ENCODE measurements at places on chromosomes 6 and 20. TPM values are rescaled to one million over a fixed set of nuclear protein-coding genes. Genes with fewer than 3 reads are reported as not detected.

DNA sequence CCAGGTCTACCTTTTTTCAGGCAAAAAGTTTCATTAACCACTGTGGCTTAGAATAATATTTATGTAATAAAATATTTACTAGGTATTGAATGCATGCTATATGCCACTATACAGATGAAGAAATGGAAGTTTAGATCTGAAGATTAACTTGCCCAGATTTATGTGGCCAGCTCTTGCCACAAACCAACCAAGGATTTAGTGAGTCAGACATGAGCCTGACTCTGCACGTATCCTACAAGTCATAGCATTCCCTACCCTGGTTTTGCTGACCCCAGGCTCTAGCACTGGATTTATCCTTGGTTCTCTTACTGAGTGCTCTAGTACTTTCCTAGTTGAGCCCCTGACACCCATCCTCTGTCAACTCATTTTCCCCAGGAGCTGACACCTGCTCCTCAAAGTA lies 75.4 kb downstream of the ANKEF1 start:
- H3K27ac ChIP-seq: no peak overlapping the region
- DNase-seq: no peak
- no peaks in the 10 kb centered on the region for H3K36me3 ChIP-seq

GRCh38 chr20:10225439-10226060 lies 6.9 kb downstream of the SNAP25 start:
- no peaks in the 10 kb centered on the region for H3K36me3 ChIP-seq
- peaks cover 4% of the 10 kb centered on the region for H3K27me3 ChIP-seq
- no peak overlapping the region for H3K4me3 ChIP-seq
- no peaks in the 10 kb centered on the region for H3K4me1 ChIP-seq
- no peak for DNase-seq

- H3K27ac ChIP-seq: no peak overlapping the region
- H3K4me1 ChIP-seq: peaks cover 10% of the 10 kb centered on the region
- DNase-seq: no peak
- H3K36me3 ChIP-seq: no peaks in the 10 kb centered on the region
- H3K27me3 ChIP-seq: no peaks in the 10 kb centered on the region
Observed at GRCh38 chr6:156924246-156924645, 147.1 kb downstream of the ARID1B start.

DNA sequence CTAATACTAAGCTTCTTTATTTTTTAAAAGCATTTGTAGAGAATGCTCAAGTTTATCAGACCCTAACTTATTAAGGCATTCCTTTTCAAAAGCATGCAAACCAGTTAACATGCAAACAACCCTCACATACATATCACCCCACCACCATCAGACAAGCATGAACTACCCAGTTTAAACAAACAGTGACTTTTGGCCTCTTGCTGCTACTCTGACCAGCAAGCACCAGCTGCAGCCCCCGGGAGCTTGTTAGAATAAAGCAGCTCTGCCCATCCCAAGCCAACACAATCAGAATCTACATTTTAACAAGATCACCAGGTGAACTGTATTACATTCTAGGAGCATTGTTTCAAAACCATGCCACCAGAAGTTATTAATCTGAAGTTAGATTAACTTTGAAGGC lies 5.9 kb upstream of the NUP153 start:
- no peaks in the 10 kb centered on the region for H3K36me3 ChIP-seq
- no peaks in the 10 kb centered on the region for H3K27me3 ChIP-seq
- no peaks in the 10 kb centered on the region for H3K4me1 ChIP-seq
- no peak overlapping the region for H3K4me3 ChIP-seq
- DNase-seq: no peak

DNA sequence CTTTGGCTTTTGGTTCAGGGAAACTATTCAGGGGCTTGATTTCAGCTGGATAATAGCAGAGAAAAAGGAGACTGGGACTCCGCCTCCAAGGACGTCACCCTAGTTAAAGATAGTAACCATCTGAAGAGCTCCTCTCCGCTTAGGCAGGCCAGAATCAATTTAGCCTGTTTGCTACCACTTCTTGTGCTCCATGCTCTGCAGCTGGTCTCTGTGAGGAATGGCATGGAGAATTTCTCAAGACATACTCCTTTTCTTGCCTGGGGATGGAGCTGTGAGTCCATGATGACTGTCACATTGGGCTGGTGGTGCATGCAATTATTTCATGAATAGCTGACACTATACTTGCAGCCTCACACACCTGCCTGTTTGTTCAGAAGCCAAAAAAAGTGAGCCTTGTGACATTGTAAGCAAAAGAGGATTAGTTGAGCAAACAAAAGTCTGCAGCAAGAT lies 61.4 kb downstream of the TXLNB start:
- no peaks in the 10 kb centered on the region for H3K27me3 ChIP-seq
- no peak for DNase-seq
- no peak overlapping the region for H3K27ac ChIP-seq

DNA sequence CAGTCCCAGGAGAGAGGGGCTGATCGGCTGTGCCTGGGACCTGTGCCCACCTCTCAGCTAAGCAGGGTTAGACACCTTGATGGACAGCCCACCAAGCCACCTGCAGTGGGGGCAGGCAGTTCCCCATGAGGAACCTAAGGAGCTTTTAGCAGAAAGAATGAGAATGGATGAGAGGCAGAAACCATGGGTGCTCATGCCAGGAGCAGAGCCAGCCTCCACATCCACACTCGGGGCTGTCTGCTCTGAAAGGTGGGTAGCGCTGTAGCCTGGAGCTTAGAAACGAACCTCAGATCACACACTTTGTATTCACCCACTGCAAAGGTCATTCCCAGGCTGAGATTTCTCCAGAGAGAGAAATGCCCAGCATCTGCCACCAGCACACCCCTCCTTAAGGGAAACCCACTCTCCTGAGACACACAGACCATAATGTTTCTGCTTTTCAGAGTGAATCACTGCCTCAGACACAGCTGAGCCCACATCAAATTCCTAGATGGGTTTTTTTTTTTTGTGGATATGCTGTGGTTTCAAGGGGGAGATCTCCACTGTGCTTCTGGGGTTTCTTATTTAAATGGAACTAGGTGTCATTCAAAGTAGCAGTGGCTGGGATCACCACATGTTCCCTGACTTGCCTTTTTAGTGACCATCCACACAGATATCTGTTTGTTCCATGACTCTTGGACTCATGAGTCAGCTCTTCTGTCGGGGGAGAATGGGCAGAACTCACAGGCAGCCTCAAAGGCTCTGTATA lies 218.9 kb downstream of the EYA2 start:
- no peaks in the 10 kb centered on the region for H3K27me3 ChIP-seq
- no peaks in the 10 kb centered on the region for H3K4me1 ChIP-seq
- H3K27ac ChIP-seq: no peak overlapping the region
- DNase-seq: no peak
- no peak overlapping the region for H3K4me3 ChIP-seq

GRCh38 chr6:145036848-145037567 lies 698.3 kb downstream of the EPM2A start:
- peak; percentile 38 for DNase-seq
- no peaks in the 10 kb centered on the region for H3K4me1 ChIP-seq
- no peak overlapping the region for H3K27ac ChIP-seq
- H3K36me3 ChIP-seq: no peaks in the 10 kb centered on the region
- no peaks in the 10 kb centered on the region for H3K27me3 ChIP-seq

DNA sequence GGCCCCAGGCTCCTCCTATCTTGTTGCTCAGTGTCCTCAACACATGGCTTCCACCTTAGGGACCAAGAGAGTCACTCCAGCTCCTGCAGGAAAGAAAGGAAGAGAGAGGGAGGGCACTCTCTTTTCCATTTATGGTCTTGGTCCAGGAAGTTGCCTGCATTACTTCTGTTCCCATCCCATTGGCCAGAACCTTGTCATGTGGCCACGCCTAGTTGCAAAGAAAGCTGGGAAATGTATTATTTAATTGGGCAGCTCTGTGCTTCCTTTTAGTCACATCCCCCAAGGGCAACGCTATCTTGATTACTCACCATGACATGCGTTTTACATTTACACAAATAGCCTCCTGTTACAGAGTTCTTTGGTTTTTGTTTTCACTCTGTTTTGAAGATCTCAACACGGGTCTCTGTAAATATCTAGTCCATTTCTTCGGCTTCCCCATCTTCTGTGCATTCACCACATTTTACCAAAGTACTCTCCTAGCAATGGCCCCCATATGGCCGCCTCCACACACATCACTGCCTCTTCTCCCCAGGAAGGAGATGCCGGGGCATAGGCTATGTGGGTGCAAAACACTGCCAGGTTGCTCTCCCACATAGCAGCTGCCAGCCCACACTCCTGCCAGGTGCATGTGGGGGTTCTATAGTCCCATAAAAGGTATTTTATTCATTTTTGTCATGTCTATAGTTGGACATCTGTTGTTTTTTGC lies 35.7 kb upstream of the ZMYND8 start:
- no peak overlapping the region for H3K27ac ChIP-seq
- H3K27me3 ChIP-seq: no peaks in the 10 kb centered on the region
- no peak overlapping the region for H3K4me3 ChIP-seq
- no peaks in the 10 kb centered on the region for H3K36me3 ChIP-seq
- DNase-seq: peak; percentile 76

- H3K36me3 ChIP-seq: no peaks in the 10 kb centered on the region
- no peak for DNase-seq
- no peaks in the 10 kb centered on the region for H3K4me1 ChIP-seq
- no peak overlapping the region for H3K27ac ChIP-seq
- no peaks in the 10 kb centered on the region for H3K27me3 ChIP-seq
Observed at GRCh38 chr20:48047447-48047846, 262.2 kb upstream of the SULF2 start.

DNA sequence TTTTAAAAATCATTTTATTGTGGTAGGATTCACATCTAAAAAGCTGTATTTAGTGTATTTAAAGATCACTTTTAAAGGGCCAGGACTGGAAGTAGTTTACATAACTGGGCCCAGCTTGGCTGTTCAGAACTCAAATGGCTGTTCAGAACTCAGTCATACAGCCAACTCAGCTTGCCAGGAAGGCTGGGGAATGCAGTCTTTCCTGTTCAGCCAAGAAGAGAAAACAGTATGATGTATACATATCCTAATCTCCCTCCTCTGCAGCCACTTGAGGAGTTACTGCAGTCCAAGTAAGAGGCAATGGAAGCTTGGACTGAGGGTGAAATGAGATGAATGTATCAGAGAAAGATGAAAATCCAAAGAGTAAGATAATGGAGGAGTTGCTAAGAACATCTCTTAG lies 24.6 kb downstream of the DSTN start:
- H3K4me3 ChIP-seq: no peak overlapping the region
- H3K27me3 ChIP-seq: no peaks in the 10 kb centered on the region
- H3K36me3 ChIP-seq: no peaks in the 10 kb centered on the region
- peaks cover 55% of the 10 kb centered on the region for H3K4me1 ChIP-seq
- DNase-seq: peak; percentile 21
- no peak overlapping the region for H3K27ac ChIP-seq

- H3K27me3 ChIP-seq: no peaks in the 10 kb centered on the region
- H3K27ac ChIP-seq: no peak overlapping the region
- H3K4me3 ChIP-seq: no peak overlapping the region
Observed at GRCh38 chr6:155330922-155331321, 16.6 kb upstream of the TFB1M start.

GRCh38 chr6:154629127-154629526 lies 104.1 kb upstream of the SCAF8 start:
- H3K36me3 ChIP-seq: no peaks in the 10 kb centered on the region

DNA sequence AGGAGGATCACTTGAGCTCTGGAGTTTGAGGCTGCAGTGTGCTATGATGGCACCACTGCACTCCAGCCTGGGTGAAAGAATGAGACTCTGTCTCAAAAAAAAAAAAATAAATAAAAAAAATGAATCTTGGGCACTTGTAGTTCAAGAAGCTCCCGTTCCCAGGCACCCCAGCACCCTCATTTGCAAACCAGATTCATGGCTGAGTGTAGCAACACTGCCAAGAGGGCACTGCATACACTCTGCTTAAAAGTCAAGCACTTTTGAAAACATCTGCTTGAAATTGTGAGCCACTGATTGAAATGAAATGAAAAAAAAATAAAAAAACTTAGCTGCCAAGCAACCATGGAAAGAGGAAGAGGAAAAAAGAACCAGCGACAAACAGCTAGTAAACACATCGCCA lies 124.7 kb upstream of the SASH1 start:
- no peak overlapping the region for H3K4me3 ChIP-seq
- H3K27me3 ChIP-seq: no peaks in the 10 kb centered on the region
- H3K4me1 ChIP-seq: no peaks in the 10 kb centered on the region
- H3K36me3 ChIP-seq: no peaks in the 10 kb centered on the region
- no peak overlapping the region for H3K27ac ChIP-seq

DNA sequence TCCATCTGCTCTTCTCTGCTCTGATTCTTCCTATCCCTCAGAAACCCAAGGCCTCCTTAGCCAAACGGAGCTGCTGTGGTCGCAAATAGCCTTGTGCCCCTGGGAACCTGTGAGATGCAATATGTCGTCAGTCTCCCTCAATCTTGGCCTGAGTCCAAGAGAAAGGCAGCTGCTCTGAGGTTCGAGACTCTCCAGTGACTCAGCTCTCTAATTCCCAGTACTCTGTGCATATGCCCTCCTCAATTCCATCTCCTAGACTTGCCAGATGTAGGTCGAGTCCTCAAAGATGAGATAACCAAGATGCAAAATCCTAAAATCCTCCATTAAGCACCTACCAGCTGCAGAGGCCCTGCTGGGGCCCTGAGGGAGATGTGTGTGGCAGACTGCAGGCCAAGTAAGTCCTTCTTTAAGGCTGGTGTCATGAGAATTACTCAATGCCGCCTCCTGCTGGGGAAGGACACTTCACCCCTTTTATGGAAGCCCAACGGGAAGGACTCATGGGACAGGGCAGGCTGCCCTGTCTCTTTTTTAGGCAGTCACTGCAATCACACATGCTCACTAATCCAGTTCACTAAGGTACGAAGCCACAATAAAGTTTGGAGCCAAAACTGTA lies 28.5 kb downstream of the C6orf15 start:
- H3K4me3 ChIP-seq: no peak overlapping the region
- no peaks in the 10 kb centered on the region for H3K4me1 ChIP-seq

- H3K4me3 ChIP-seq: no peak overlapping the region
- H3K27me3 ChIP-seq: no peaks in the 10 kb centered on the region
- no peaks in the 10 kb centered on the region for H3K36me3 ChIP-seq
- no peak overlapping the region for H3K27ac ChIP-seq
Observed at GRCh38 chr6:65182681-65183080, 524.3 kb downstream of the EYS start.

DNA sequence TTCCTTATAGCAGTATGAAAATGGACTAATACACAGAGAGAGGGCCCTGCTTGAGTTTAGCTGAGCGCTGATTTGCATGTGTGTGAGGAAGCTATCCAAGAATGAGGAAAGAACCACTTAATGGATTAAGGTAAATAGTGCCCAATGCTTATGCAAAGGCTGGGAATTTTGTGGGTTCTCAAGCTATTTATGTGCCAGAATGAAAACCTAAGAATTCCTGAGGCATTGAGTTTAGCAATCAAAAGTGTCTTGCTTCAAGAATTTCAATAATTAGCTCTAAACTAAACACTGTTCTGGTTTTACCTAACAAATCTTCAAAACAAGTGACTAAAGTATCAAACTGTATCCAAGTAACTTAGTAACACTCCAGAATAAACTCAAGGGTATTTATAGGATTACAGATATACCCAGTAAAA lies 7.0 kb upstream of the OR14J1 start:
- H3K4me3 ChIP-seq: no peak overlapping the region
- DNase-seq: no peak
- no peaks in the 10 kb centered on the region for H3K4me1 ChIP-seq
- no peak overlapping the region for H3K27ac ChIP-seq

- DNase-seq: no peak
- H3K4me3 ChIP-seq: no peak overlapping the region
- no peaks in the 10 kb centered on the region for H3K4me1 ChIP-seq
- H3K27me3 ChIP-seq: no peaks in the 10 kb centered on the region
- H3K36me3 ChIP-seq: no peaks in the 10 kb centered on the region
- no peak overlapping the region for H3K27ac ChIP-seq
Observed at GRCh38 chr6:30991891-30992290, 8.4 kb downstream of the MUC21 start.

ZSCAN31 gene
- 9.3 TPM for total RNA-seq

EEF1A1 gene
- total RNA-seq: 13,514 TPM

CTNNBL1 gene
- 39.0 TPM for total RNA-seq

HFE gene
- 32.1 TPM for total RNA-seq

ULBP2 gene
- total RNA-seq: 0.54 TPM

SLC26A8 gene
- total RNA-seq: not detected

EEF1A2 gene
- total RNA-seq: 59.5 TPM

TCP11 gene
- total RNA-seq: not detected

BCAS1 gene
- total RNA-seq: 0.11 TPM

COL9A3 gene
- total RNA-seq: 2.2 TPM

Measured in adrenal gland (tissue), 19 donors.